ENCODE measurements at places on chromosomes 5 and 9.
A peak's percentile ranks its signal among the peaks of the same experiment; 100 is the strongest.

- DNase-seq = no peak
Observed at GRCh38 chr9:132739710-132740310, 69.5 kb downstream of the GTF3C4 start.

- DNase-seq = no peak
Observed at GRCh38 chr9:90808890-90809685, 7.5 kb downstream of the SYK start.

- no peak for DNase-seq
Observed at GRCh38 chr5:149674686-149675085, 55.4 kb upstream of the PPARGC1B start.

- DNase-seq = no peak
Observed at GRCh38 chr5:114953565-114953964, 216.1 kb downstream of the TRIM36 start.

DNA sequence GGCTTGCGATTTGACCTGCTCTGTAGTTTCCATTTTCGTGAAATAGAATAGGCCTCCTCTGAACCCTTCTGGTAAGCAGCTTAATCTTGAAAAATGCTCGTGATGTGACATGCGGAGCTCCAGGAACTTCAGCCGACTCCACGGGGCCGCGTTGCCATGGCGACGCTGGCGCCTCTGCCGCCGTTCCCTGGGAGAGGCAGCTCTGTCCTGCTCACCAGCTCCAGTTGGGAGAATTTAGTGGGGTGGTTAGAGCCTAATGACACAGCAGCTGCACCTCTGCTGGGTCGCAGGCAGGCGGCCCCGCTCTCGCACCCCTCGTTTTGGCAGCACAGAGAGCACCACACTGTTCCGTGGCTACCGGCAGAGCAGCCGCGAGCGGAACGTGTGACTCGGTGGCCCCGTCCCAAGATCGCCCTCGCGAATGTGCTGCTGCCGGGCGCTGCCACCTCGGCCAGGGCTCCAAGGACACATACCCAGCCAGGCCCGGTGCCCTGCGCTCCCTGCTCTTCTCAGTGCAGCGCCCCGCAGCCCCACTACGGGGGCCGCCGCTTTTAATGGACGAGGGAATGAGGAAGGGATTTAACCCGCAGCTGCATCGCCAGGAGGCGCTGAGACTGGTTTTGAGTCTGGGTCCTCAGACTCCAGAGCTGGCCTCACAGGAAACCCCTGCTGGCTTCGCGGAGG lies 131.2 kb upstream of the LMX1B start:
- DNase-seq = no peak

DNA sequence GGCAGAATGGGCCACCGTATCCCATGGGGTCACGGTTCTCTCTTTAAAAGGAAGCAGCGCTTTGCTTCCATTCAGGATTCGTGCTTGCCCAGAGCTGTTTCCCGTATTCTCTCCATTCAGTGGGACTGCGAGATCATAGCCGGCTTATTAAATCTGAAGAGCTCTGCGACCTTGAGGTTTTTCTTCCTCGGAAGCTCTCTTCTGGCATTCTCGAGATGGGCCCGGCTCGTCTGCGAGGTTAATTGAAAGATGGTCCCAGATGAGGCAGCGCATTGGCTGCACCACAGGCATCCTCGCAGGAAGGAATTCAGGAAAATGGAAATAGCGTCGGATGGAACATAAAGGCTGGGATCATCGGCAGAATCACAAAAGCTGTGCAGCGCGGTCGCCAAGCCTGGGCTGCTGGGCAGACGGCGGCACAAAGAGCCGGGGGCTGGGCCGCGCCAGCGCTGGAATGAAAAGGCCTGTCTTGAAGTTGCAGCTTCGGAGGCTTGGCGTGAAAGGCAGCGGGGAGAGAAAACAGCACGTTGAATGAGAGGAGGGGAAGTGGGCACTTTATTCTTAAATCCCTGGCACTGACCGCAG lies 236.2 kb downstream of the IRX2 start:
- DNase-seq = no peak

DNA sequence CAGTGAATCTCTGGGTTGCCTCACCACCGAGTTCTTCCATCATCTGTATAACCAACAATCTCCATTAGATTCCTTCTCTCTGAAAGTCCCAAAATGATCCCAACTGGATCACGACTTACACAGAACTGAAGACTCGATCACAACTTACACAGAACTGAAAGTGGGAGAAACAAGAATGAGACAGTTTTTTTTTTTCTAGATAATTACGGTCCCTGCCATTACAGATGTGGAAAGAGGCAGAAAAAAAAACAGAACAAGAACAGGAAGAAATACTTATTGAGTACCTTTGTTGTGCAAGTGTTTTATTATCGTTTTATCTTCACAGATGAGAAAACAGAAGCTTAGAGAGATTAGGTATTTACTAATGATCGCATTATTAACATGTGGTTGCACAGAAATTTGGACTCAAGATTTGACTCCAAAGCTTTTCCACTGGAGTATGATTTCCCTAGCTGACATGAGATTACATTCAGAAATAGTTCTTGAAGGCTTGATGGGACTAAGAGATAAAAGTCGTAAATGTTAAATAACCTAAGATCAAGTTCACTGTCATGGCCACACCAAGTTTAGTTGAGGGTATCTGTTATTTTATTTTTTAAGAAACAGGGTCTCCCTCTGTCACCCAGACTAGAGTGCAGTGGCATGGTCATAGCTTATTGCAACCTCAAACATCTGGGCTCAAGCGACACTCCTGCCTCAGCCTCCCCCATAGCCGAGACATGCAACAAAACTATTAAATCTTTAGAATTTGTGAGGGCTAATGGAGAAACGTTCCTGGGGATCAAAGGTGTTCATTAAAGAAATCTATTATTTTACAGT lies 8.9 kb downstream of the PLK2 start:
- DNase-seq = peak; percentile 44

DNA sequence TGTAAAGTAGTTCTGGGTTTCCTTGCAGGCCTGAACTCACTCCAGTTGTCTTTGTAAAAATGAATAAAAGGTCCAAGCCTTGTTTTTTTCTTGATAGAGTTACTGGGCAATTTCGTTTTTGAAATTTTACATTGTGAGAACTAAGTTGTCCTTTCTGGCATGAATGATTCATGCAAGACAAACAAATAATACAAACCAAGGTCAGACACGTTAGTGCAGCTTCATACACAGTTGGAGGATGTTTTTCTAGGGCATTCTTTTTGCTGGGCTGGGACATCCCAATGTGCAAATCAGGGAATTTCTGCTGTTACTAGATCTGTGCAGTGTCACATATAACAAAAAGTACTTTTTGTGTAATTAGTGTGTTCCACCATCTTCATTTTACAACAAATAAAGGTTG lies 96.0 kb downstream of the MEGF10 start:
- DNase-seq = no peak

DNA sequence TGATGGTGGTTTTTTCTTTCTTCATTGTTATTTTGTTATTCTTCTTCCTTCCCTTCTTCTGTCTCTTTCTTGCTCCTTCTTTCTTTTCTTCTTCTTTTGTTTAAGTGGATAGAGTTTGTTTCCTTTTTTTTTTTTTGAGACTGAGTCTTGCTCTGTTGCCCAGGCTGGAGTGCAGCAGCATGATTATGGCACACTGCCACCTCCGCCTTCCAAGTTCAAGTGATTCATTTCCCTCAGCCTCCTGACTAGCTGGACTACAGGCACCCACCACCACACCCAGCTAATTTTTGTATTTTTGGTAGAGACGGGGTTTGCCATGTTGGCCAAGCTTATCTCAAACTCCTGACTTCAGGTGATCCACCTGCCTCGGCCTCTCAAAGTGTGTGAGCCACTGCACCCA lies 40.3 kb downstream of the JAK2 start:
- DNase-seq = peak; percentile 60

DNA sequence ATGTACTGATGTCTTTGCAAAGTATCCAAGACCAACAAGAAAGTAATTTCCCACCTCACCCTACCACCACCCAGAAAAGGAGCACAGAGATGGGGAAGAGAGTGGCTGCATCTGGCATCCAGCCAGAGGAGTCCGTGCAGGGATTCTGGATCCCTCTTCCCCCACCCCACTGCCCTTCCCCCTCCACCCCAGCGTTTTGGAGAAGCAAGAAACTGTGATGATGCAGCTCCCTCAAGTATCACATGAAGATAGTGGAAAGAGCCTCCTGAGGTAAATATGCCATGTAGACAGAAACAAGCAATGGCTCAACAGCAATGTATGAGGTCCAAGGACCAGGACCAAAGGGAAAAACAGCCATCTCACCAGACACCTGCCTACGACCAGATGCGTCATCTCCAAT lies 153.8 kb downstream of the DEPDC1B start:
- no peak for DNase-seq

- DNase-seq = no peak
Observed at GRCh38 chr5:139062910-139063663, 135.1 kb downstream of the SIL1 start.

- DNase-seq = no peak
Observed at GRCh38 chr9:9881692-9882091, 731.1 kb downstream of the PTPRD start.

DNA sequence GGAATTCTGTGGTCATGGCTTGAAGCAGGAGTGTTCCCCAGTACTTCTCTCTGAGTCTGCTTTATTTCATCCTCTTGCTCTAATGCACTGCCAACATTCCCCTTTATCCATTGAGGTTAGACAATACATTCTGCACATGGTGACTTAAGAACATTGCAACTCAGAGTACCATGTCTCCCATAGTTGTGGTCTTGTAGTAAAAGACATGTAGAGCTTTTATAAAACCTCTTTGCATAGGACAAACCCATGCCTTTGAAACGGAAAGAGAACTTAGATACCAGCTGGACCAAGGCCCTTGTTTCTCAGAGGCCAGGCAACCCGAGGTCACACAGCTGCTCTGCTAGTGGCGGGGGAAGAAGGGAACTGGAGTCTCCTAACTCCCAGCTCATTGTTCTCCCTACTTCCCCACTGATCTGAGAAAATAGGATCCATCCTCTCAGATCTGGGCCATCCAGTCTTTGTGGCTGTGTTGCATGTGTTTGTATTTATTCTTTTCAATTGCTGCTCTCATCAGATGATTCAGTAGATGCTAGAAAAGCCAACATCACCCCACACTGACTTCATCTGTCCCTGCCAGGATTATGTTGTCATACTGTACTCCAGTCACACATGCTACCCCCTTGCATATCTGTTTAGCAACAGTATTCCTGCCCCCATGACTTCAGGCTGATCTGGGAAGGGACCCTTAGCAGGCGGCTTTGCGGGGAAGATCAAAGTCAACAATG lies 236.9 kb downstream of the SAXO1 start:
- peak; percentile 37 for DNase-seq

DNA sequence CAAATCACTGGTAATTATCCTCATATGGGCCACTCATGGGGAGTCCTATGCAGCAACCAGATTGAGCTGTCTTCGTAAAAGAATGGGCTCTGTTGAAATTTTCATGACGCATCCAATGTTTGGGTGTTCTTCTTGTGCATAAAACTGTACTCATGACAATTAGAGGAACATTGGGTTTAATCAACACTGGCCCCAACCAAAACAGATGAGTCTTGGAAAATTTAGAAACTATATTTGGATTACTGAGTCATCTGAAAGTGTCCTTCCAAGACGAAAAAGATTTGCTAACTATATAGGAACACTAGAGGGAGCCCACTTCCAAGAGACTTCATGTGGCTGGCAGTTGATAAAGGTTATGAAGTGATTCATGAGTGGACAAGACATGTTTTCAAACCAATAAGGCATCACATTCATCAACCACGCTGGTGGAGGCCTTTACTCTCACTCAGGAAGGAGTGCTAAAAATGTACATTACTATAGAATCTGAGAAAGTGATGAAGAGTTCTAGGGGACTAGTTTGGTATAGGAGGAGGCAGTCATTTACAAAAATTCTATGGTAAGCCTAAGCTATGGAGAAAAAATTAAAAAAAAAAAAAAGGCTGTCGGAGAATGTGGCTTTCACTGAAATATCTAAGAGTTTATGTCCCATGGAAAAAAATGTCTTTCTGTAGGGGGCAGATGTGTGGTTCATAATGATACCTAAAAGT lies 313.5 kb downstream of the PRDM9 start:
- DNase-seq = no peak

DNA sequence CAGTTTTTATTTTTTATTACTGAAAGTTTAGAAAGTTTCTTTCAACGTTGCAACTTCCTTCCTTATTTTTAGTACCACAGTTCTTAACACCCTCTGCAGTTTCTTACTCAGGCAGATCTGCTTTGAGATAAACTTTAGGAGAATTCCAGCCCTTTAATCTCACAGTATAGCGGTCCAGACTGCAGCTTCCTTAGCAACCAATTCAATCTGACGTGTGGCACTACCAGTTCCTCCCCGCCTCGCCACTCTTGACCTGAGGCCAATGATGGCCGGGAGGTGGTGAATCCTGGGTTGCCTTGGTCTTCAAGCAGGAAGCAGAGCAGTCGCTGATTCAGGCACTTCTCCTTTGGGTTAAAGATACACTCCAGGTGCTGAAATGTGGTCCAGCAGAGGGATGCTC lies 334.3 kb upstream of the TRPC7 start:
- DNase-seq = no peak

GRCh38 chr5:134146651-134147518 lies 29.9 kb downstream of the SKP1 start:
- DNase-seq = no peak

DNA sequence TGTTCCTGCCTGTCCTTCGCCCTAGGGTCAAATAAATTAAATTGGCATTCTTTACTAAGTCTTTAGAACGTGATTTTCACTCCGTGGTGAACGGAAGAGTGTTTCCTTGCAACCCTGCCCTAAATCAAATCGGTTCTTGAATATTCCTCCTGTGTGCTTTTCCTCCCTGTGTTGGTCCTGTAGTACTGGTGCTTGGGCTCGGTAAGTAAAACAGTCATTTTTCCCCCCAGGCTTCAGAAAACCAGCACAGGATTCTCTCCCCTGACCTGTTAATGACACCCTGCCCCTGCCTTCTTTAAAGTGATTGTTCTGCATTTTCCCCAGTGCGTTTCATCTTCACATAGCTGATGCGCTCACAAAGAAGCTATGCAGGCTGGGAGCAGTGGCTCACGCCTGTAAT lies 96.0 kb downstream of the AK8 start:
- no peak for DNase-seq

- DNase-seq = no peak
Observed at GRCh38 chr9:129381481-129381957, 203.5 kb upstream of the IER5L start.

DNA sequence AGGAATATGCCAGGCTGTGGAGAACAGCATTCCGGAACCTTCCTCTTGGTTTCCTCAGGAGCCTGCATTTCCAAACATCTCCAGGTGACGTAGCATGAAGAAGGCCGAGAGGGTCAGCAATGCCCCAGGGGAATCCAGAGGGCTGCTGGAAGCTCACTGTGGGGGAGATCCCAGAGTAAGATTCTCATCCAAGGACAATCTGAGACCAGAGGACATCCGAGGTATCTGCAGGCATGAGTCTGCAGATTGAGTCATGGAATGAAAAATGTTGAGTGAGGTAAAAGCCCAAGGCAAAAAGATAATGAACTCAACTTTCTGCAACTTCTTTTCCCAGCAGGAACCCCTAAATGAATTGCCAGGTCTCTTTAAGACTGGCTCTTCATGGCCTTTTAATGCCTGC lies 73.5 kb downstream of the KIF4B start:
- no peak for DNase-seq

GRCh38 chr5:173868096-173868880 lies 19.9 kb upstream of the CPEB4 start:
- DNase-seq = no peak

Data from dermis blood vessel endothelial cell (primary cell).